Kasumi-1 (cell line): ENCODE measurements at places on chromosomes 12 and 14.

- peak; percentile 54 for DNase-seq
Observed at GRCh38 chr14:21846227-21846885, 172.7 kb upstream of the OR4E1 start.

- DNase-seq = no peak
Observed at GRCh38 chr12:123971449-123971769, 1.2 kb downstream of the CCDC92 start.

GRCh38 chr14:63581491-63581890 lies 38.3 kb upstream of the PPP2R5E start:
- DNase-seq = no peak

GRCh38 chr12:17666641-17667324 lies 423.2 kb downstream of the RERGL start:
- no peak for DNase-seq

DNA sequence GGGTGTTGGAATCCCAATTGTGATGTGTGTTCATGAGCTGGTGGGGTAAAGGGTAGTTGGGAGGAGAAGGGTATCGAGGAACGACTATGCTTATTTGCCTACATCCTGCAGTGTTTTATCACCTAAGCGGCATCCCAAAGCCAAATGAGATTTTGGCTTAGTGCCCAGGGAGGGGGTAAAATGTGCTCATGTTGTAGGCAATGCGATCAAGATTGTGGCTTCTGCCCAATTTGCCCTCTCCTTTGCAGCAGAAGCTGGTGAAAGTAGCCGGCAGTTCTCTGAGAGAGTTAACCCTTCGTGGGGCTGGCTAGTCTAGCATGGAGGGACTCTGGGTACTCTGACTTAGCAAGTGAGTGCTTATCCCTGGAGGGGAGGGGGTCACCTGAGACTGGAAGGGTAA lies 753 bp downstream of the RPH3A start:
- DNase-seq = no peak

GRCh38 chr12:31000751-31001150 lies 72.9 kb upstream of the DDX11 start:
- no peak for DNase-seq

DNA sequence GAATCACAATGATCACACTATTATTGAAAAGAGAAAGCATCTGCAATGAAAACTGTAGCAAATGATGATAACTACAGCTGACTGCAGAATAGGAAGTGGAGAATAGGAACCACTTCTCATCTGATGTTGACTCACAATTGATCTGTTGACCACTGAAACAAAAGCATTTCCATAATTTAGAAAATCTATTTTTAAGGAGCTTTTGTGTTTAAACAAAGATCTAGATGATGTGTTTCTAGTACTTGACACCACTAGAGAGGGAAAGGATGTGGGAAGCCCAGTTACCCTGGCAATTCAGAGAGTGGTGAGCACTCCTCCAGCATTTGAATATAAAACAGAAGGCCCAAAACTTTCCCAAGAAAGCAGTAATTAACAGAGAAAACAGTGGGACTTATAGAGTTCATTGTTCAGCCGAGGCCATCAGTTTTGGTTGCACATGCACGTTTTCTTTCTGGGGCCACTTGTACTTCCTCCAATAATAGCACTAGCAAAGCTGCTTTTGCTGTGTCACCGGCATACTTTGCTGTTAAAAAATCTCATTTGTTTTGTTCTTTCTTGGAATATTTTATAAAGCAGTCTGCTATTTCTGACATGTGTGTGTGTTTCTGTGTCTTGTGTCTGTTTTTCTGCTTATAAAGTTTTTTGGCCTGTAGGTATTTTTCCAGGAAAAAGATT lies 76.1 kb upstream of the HECTD1 start:
- DNase-seq = no peak

DNA sequence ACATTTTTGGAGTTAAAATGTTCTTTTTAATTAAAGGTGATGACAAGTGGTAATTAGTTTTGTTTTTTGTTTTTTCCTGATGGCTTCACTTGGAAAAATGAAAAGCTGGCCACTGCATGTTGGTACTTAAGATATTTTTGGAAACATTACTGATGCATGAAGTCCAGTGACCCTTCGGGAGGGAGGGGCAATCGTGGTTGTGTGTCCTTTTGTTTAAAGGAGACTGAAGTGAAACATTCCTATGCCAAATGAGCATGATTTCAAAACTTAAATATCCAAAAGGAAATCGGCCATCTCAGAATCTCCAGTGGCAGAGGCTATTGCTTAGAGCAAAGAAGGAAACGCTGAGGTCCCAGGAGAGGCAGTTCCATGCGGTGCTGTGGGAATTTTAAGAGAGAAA lies 20.1 kb downstream of the LTBP2 start:
- no peak for DNase-seq

- DNase-seq = no peak
Observed at GRCh38 chr12:197347-197746, 16.6 kb downstream of the SLC6A12 start.

DNA sequence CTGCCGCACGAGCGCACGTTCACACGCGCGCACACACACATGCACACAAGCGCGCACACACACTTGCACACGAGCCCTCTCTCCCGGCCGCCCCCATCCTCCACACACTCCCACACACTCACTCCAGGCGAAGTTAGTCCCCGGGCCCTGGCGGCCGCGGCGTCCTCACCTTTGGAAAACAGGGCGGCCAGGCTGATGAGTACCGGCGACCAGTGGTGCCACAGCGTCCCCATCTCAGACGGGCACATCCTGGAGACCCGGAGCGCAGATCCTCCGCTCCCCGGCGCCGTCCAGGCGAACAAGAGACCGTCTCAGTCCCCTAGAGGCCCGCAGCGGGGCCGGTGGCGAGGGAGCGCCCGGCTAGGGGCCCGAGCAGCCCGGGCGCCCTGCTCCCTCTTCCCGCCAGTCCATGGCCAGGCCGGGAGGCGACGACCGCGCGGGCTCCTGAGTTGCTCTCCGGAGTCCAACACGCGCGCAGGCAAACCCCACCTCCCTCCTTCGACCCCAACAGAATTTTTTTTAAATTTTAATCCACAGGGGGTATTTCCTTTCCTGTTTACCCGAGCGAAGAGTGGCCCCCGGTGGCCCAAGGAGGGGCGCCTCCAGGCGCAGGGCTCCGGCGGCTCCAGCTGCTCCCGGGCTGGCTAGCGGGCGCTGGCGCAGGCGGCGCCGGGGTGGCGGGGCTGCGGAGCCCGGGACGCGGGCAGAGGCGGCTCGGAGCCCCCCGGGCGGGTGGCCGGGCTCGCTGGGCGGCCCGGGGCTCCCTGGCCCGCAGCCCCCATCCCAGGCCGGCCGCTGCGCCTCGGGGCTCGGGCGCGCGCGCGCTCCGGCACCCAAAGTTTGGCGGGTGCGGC lies 506 bp downstream of the TMEM132D start:
- DNase-seq = no peak

GRCh38 chr12:114253976-114254778 lies 151.8 kb downstream of the TBX5 start:
- no peak for DNase-seq

DNA sequence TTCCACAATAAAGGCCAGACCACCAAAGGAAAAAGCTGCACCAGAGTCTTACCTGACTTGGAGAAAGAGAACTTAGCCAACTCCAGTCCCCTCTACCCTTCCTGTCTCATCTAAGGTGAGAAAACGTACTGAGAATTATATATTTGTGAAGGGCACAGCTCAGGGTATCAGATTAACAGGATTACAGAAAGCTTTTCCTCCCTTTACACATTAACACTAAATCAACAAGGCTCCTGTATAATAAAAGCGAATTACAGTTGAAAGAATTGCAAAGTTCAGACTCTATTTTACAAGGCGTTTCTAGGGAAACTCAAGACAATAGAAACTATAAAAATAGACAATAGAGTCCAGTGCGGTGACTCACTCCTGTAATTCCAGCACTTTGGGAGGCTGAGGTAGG lies 82.7 kb upstream of the RPL10L start:
- DNase-seq = no peak
